ENCODE measurements at places on chromosomes 16 and 17.

GRCh38 chr17:71023249-71024030, 854.1 kb downstream of the KCNJ2 start:
- DNase-seq: no peak

DNA sequence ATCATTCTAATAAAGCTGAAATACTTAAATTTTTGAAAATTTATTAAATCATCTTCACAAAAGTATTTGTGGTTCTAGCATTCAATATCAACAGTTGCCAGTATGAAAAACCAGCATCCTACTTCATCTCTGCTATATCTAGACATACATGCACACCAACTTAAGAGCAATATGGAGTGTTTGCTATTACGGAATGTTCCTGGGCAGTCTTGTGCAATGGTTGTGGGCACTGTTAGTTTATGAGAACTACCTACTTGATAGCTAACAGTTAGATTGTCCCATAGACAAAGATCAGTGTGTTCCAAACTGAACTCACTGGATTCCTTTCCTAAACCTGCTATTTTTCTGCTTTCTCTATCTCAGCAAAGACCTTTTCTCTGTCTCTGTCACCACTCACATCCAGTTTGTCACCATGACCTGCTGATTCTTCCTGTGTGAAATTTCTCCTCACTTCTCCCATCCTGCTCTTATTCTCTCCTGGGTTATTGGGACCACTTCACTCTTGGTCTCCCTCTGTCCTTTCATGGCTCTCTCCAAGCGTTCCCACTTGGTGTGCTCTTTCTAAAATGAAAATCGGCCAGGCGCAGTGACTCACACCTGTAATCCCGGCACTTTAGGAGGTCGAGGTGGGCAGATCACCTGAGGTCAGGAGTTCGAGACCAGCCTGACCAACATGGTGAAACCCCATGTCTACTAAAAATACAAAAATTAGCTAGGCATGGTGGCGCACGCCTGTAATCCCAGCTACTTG, 27.7 kb downstream of the CNTROB start:
- DNase-seq: no peak

DNA sequence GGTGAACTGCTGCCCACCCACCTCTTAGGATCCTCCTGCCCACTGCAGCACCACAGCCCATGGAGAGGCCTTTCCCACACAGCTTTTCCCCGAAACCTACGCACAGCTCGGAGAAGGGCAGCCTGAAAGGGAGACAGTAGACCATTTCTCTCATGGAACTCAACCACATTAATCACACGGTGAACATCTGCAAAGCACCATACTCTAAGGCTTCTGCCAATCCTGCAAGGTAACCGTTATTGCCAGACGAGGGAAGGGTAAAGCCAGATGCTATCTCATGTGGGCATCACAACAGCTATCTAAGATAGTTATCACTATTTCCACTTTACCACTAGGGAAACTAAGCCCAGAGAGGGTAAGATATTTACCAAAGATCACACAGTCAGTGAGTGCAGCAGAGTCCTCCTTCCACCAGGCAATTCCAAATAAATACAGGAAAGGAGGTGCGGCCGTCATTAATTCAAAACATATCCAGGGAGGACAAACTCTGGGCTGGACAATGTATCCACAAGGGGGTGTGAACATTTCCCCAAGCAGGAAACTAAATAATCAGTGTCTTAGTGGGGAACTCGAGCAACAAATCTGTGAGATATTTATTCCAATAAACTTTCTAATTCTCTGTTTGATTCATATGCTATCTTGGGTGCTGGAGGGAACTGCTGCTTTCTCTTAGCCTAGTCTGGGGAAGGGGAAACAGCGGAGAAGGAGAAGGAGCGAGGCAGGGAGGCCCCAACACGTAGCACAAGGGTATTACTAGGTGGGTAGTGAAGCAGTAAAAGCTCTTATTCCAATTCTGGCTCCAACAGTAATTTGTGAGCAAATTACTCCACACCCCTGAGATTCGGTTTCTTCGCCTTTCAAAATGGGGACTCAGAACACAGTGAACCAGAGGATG, 723 bp downstream of the TMEM186 start:
- no peak for DNase-seq

DNA sequence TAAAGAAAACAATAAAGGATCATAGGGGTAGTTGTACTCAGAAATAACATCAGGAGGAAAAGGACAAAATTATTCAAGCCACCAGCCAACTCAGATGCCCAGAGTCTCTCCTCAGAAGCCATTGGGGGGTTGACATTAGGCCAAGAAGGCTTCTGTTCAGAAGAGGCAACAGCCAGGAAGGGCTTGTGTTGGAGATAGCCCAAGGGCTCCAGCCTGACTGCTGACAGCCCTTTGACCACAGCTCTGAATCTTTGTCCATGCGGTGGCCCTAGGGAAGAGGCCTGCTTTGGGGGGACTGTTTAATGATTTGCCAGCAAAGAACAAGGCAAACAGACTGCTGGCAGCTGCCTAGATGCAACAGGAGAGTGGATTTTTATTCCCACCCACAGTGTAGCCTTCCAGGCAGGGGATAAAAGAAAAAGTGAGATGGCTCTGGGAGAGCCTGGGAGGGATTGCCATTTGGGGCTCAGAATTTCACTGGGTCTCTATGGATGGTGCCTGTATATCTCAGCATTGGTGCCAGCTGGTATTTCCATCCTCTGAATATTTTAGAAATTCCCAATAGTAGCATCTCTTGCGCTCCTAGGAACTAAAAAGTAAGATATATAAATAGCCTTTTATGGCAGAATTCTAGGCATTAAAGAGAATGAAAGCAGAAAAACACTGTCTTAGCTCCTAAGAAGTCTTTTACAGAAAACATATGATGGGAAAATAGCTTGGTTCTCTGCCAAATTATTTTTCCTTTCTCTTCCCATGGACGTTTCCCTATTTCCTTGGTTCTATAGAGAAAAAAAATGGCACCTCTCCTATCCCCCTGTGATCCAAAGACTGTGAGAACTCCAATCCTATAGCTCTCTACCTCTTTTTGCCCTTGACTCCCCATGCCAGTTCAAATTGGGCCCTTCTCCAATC, 29.4 kb upstream of the SUPT4H1 start:
- DNase-seq: no peak

DNA sequence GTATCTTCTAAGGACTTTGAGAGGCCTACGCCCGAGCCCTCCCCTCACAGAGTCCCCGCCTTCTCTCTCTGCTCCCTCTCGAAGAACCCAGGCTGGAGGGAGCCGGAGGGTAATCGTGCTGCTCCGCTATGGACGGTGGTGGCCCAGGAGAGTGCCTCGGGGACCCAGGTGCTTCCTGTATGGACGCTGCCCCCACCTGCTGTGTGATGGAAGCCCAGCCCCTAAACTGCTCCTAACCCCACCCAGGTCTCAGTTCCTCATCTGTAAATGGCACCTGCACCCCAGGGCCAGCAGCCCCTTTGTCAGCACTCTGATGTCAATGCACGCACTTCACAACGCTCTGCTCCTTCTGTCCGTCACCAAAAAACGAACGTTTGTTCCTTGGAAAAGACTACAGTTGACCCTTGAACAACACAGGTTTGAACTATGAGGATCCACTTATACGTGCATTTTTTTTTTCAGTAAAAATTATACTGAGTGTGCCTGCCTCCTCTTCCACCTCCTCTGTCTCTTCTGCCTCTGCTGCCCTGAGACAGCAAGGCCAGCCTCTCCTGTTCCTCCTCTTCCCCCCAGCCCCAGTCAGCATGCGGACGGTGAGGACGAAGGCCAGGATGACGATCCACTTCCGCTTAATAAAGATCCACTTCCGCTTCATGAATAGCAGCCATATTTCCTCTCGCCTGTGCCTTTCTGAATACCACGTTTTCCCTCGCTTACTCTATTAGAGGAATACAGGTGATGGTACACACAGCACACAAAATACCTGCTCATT, 118.3 kb downstream of the BANP start:
- no peak for DNase-seq

- DNase-seq: no peak
Measured at GRCh38 chr16:72068930-72069329, 5.9 kb downstream of the HPR start.

- no peak for DNase-seq
Measured at GRCh38 chr16:54402873-54403272, 116.3 kb upstream of the IRX3 start.

DNA sequence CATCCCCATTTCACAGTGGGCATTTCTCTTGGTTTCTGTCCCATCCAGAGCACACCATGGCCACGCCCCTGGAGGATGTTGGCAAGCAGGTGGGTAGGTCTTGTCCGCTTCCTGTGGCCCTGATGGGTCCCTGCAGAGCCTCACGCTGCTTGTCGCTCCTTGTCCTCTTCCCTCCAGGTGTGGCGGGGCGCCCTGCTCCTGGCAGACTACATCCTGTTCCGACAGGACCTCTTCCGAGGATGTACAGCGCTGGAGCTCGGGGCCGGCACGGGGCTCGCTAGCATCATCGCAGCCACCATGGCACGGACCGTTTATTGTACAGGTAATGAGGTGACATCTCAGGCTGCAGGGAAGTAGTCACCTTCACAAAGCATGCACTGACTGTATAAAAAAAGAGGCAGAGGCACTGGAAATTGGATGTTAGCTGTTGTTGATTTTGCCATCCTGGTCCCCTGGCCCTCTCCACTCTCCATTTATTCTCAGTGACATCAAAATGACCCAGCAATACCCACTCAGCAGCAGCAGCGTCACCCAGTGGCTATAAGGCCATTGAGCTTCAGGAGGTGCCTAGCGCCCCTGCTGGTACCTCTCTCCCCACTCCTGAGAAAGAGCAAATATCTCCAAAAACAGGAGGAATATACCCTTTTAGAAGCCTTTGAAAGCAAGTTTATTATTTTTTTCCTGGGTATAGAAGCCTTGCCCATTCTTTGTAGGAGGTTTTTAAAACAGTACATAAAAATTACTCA, 13.7 kb downstream of the METTL22 start:
- no peak for DNase-seq

- no peak for DNase-seq
Measured at GRCh38 chr16:31441956-31442355, 633 bp downstream of the ZNF843 start.

GRCh38 chr17:74027444-74027843, 176.0 kb upstream of the RPL38 start:
- no peak for DNase-seq

DNA sequence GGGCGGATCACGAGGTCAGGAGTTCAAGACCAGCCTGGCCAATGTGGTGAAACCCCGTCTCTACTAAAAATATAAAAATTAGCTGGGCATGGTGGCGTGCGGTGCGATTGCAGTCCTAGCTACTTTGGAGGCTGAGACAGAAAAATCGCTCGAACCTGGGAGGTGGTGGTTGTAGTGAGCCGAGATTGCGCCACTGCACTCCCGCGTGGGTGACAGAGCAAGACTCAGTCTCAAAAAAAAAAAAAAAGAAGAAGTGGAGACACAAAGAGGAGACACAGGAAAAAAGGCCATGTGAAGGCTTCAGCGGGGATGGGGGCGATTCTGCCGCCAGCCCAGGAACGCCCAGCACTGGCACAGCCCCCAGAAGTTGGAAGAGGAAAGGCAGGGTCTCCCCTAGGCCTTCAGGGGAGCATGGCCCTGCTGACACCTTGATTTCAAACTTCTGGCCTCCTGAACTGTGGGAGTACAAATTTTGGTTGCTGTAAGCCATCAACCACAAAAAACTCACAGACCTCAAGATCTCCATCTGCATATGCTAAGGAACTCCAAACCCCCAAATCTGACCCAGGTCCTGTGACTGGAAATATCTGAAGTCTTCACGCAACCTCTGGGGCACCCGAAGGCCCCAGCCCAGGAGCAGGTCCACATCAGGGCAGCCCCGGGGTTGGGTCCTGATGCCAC, 7.0 kb downstream of the SGSH start:
- no peak for DNase-seq

DNA sequence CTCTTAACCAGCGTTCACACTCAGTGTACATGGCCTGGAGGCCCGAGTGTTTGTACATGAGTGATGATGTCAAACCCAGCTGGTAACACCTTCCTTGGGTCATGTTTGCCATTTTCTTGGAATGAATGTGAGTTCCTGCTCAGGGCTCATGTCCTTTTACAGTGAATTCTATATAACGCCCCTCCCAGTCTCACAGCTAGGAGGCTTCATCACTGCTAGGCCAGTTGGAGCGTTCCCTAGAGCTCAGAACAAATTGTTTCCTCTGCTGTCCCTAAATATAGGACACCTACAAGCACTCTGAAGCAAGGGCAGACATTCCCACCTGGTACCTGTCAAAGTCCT, 5.5 kb downstream of the TIMM22 start:
- no peak for DNase-seq

DNA sequence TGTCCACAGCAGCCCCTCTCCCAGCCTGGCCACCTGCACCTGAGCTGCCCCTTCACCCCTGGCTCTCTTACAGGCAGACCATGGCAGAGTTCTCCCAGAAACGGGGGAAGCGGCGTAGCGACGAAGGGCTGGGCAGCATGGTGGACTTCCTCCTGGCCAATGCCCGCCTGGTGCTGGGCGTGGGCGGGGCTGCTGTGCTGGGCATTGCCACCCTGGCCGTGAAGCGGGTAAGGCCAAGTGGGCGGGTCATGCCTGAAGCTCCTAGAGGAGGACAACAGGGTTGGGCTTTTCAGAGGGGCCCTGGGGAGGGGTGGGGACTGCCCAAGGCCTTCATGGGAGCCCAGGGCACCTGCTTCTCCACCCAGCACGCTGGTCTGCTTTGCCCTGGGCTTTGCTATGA, 2.2 kb downstream of the MIEF2 start:
- no peak for DNase-seq

GRCh38 chr17:56489980-56490379, 103.5 kb upstream of the NOG start:
- DNase-seq: no peak

- no peak for DNase-seq
Measured at GRCh38 chr17:64455993-64456885, 7.3 kb downstream of the MILR1 start.

- DNase-seq: no peak
Measured at GRCh38 chr17:76635659-76636360, 7.7 kb downstream of the ST6GALNAC1 start.

DNA sequence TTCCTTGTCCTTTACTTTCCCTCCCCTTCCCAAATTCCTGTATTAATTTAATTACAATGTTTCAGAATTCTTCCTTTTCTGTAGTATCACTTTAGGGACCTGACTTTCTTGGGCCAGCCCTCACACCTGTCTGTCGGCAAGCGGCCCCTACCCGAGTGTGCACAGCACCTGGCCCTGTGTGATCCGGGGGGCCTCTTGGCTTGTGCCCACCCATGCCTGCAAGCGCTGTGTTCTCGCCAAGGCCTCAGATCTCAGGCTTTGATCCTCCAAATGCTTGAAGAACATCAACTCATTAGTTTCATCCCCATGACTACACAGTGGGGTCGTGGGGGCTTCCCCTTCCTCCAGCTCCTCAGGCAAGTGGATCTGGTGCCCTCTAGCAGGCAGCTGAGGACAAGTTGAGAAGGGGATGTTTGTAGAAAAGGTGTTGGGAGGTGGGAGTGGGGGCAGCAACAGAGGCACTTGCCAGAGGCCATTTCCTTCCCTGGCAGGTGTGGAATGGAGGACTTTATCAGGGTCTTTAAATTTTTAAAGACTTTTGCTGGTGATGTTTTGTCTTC, 15.7 kb upstream of the CDH3 start:
- no peak for DNase-seq

DNA sequence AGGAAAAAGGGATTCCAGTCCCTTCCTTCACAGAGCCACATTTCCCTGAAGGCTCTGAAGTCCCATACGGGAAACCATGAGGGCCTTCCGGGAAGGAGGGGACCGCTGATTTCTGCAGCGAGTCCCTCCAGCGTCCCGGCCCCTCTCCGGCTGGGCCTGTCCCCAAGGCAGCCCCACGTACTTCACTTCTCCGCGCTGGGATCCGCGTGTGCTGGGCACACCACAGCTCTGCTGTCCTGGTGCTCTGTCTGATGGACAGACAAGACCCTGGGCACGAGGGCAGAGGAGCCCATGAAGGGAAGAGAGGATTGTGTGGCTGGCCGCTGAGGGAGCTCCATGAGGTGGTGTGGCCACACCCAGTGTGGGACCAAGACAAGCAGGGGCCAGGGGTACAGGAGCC, 57.1 kb downstream of the PRMT7 start:
- DNase-seq: no peak

All from stimulated activated CD4-positive, alpha-beta T cell treated with anti-CD3 and anti-CD28 coated beads, Interleukin-2, amount 100 ng/mL, for 48 hours (primary cell).